ENCODE measurements at places on chromosomes 2 and 18.

- no peak for DNase-seq
These were observed 12.8 kb upstream of the MAP3K20 start for GRCh38 chr2:173062801-173063200.

- DNase-seq: no peak
These were observed 358.9 kb upstream of the ETAA1 start for GRCh38 chr2:67038195-67038594.

GRCh38 chr2:136205615-136206014 is 87.7 kb upstream of the CXCR4 start:
- no peak for DNase-seq

- DNase-seq: no peak
These were observed 28.8 kb upstream of the INHBB start for GRCh38 chr2:120317180-120317533.

DNA sequence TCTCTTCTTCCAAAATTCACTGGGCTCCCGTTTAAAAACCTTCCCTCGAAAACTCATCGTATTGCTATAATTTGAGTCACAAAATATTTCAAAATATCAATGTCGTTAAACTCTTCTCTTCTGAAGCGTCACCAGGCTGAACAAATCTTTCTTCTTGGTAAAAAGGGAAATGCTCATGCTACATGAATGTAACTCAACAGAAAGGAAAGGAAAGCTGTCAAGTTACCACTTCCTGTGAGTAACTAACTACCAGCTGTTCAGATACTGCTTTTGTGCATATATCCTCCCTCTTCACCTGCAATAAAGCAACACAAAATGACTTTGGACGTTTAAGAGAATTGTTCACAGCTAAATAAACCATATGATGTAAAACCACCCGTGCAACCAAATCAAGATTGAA is 95.4 kb downstream of the DOCK10 start:
- no peak for DNase-seq

- DNase-seq: no peak
These were observed 132.0 kb downstream of the EML6 start for GRCh38 chr2:54855434-54855833.

GRCh38 chr2:185417111-185417510 is 321.5 kb upstream of the FSIP2 start:
- no peak for DNase-seq

DNA sequence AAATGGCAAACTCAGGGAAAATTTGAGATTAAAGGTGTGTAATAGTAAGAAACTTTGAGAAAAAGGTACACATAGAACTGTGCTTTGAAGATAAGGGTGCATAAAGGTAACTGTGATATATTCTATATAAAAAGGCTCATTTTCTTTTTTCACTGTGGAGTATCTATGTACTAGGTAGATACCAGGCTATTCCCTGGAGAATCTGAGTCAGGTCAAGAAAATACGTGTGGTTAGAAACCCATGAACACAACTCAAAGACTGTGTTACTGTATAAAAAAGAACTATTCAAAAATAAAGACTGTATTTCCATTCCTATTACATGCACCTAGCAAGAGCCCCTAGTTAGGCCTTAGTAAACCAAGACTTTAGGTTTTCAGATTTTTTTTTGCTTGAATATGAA is 100.1 kb upstream of the GRB14 start:
- no peak for DNase-seq

DNA sequence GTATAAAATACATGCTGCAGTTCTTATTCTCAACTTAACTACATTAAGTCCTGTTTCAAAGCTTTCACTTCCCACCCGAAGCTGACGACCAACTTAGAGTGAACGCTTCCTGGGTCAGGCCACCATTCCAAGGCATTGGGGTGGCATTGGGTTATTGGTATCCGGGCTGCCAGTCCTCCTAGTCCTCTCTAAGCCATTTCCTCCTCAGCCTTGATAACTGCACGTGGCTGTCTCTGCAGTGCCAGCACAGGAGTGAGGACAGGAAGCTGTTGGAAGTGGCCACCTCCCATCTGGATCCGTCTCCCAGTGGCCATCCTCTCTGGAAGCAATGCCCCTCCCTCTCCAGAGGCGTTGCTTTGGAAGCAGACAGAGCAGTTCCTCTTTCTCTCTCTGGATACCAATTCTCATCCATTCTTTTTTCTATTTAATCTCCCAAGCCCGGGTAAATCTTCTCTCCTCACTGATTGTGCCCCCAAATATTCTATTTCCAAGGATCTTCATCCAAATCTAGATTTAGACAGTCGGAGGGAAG is 354.7 kb downstream of the EIPR1 start:
- DNase-seq: no peak

DNA sequence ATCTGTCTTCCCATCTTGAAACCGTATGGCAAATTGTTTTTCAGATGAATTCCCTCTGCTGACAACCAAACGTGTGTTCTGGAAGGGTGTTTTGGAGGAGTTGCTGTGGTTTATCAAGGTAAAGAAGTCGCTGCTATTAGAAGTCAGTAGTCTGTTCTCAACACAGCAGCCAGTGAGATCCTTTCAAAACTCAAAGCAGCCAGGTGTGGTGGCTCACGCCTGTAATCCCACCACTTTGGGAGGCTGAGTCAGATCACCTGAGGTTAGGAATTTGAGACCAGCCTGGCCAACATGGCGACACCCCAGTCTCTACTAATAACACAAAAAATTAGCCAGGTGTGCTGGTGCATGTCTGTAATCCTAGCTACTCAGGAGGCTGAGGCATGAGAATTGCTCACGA is 2.1 kb downstream of the TYMS start:
- no peak for DNase-seq

- DNase-seq: no peak
These were observed 25.6 kb downstream of the NFATC1 start for GRCh38 chr18:79421275-79421857.

DNA sequence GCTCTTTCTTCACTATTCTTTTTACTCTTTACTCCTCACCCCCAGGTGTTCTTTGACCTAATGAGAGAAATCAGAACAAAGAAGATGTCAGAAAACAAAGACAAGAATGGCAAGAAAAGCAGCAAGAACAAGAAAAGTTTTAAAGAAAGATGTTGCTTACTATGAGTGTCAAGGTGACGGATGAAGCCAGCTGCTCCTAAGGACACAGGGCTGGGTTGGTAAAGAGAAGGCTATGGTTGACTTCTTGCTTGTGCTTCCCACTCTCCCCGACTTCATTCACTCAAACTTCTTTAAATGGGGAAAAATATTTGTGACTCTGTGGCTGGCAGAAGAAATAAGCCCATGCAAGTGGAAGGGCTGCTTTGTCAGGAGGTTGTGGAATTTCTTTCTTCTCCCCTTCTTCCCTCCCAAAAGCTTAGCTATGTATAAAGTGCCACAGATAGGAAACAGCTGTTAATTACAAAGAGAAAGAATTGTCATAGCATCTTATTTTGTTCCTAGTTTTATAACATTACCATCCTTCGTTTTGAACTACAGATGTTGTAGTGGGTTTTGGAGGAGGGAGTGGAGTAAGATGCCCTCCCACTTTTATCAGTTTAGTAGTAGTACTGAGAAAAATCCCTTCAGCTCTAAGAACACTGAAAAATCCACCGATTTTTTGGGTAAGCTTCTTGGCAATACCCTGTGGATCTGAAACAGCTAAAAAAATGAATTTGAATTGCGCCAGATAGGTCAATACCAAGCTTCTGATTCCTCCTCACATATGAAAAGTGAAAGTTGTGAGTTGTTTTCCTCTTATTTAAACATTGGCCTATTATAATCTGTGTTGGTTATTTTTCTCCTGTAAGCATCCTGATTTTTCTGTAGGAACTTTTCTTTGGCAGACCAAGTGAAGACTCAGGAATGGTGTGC is 40.7 kb downstream of the RALB start:
- no peak for DNase-seq

- DNase-seq: no peak
These were observed 513.9 kb upstream of the MEX3C start for GRCh38 chr18:51711298-51711889.

DNA sequence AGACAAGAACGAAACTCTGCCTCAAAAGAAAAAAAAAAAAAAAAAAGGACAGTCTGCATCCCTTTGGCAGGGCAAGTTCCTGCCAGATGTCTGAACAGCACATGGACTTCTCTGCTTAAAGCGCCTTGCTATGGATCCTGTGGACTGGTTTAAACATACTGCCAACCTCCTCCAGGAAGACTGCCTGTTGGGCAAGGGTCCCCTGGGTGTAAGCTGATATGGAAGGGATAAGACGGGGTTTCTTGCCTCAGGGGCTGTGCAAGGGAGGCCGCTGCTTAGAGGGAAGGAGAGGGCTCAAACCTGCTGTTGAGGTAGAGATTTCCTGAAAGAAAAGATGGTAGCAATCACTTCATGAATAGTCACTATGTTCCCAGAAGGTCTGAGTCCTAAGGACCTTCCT is 22.2 kb downstream of the SKA1 start:
- no peak for DNase-seq

DNA sequence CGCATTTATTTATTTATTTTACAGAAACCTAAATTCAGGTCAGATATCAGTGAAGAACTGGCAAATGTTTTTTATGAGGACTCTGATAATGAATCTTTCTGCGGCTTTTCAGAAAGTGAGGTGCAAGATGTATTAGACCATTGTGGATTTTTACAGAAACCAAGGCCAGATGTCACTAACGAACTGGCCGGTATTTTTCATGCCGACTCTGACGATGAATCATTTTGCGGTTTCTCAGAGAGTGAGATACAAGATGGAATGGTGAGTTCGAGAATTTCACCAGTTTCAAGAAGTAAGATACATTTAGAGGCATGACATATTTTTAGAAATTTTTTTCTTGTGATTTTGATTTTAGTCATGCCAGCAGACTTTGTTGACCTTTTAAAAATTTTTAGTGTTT is 4.6 kb downstream of the CDCA7 start:
- peak; percentile 16 for DNase-seq

DNA sequence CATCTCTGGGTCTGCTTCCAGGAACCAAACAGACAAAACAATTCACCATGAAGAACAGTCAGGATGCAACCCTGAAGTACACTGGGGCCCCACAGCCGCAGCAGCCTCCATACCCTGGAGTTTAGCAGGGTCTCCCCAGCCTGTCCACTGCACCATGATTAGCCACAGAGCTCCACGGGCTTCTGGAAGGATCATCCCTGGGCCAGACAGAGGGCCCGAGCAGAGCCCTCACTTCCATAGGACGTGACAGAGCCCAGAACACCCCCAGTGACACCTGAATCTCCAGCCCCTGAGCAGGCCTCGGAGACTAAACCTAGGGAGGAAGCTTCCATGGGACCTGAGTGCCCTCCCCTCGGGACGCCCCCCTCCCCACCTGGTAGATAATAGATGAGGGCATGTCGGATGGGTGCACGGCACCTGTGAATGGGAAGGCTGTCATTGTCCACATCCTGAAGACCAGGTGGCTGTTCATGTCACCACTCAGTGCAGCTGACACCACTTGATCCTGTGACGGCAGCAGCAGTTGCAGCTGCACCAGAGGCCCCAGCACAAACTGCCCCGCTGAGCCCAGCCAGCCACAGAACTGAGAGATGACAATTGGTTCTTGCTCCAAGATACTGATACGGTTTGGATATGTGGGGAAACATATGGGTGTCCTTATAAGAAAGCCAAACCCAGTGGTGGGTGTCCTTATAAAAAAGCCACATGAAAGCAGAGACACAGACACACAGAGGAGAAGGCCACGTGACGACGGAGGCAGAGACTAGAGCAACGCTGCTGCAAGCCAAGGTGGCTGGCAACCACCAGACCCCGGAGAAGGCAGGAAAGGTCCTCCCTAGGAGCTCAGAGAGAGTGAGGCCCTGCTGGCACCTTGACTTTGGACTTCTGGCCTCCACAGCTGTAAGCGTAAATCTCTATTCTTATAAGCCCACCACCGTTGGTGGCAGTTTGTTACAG is 23.2 kb downstream of the KIF1A start:
- no peak for DNase-seq

DNA sequence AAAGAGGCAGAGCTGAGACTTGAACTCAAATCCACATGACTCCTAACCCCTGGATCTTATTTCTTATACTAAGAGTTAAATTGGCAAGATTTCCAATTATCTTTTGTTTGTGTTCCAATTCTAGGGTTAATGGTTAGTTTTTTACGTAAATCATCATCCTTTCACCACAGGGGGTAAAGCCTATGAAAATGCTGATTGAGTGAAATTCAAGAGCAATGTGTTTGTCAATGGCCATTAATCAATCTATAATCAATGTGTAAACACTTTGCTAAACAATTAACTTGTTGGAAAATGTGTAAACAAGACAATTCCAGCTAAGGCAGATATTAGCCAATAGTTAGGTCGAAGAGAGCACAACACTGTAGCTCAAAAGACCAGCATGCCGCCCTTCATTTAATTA is 376.5 kb upstream of the ACVR2A start:
- DNase-seq: no peak

DNA sequence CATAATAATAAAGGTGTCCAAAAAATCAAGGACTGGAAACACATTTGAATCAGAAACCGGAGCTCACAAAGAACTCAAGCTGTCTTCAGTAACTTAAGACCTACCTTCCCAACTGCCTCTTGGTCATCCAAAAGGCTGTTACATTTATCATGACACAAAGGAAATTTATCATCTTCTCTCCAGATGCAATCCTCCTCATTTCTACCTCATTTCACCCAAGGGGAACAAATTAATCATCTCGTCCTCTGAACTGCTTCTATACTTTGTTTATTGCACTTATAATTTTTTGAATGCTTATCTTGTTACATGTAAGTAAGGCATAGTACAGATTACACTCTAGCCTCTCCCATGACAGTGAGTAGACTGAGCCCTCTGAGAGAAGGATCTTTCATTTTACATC is 105.1 kb upstream of the RGPD4 start:
- no peak for DNase-seq

DNA sequence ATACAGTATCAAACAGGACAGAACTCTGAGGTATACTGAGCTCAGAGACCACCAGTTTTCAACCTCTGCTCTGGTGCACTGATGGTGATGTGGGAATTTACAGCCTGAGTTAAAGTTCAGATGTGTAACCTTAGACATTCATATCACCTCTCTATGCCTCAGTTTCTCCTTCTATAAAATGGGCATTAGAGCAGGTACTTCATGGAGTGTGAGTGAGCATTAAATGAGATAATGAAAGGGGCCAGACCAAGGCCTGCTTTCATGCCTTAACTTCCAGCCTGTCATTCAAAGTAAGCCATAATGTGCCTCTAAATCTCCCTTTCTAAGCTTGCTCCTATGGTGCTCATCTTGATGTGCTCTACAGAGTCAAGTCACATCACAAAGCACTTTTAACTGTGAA is 8.4 kb downstream of the ACVR1 start:
- no peak for DNase-seq

- no peak for DNase-seq
These were observed 34.8 kb upstream of the MYO3B start for GRCh38 chr2:170143045-170143717.

GRCh38 chr2:114729026-114729425 is 286.6 kb downstream of the DPP10 start:
- DNase-seq: no peak

DNA sequence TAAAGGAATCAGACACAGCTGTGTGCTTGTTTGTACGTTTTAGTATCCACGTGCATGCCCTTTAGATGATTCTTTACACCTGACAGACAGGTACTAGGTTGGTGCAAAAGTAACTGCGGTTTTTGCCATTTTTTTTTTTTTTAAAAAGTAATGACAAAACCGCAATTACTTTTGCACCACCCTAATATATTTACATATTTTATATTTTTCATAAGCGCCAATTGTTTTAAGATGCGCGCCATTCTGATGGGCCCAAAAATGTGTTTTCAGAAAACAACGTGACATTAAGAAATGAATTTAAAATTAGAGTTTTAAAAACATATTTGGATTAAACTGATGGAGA is 972 bp upstream of the COBLL1 start:
- DNase-seq: no peak

- DNase-seq: peak; percentile 6
These were observed 5.4 kb upstream of the KCNJ13 start for GRCh38 chr2:232781765-232782164.

Measured in CD4-positive, alpha-beta T cell (primary cell).